ENCODE measurements at places on chromosomes 1 and 21.

- no peak for DNase-seq
These were observed at the start of gene SPSB1 for GRCh38 chr1:9292361-9293240. SPSB1 (plus strand) TSS chr1:9292894; CDS start chr1:9355892, 62,998 bp downstream.

GRCh38 chr1:15413563-15414444, 4.1 kb downstream of the EFHD2 start:
- no peak for DNase-seq

GRCh38 chr1:171122893-171123292, 32.2 kb downstream of the FMO3 start:
- DNase-seq: no peak

- DNase-seq: no peak
These were observed 31.3 kb downstream of the SLC2A1 start for GRCh38 chr1:42927274-42927841.

DNA sequence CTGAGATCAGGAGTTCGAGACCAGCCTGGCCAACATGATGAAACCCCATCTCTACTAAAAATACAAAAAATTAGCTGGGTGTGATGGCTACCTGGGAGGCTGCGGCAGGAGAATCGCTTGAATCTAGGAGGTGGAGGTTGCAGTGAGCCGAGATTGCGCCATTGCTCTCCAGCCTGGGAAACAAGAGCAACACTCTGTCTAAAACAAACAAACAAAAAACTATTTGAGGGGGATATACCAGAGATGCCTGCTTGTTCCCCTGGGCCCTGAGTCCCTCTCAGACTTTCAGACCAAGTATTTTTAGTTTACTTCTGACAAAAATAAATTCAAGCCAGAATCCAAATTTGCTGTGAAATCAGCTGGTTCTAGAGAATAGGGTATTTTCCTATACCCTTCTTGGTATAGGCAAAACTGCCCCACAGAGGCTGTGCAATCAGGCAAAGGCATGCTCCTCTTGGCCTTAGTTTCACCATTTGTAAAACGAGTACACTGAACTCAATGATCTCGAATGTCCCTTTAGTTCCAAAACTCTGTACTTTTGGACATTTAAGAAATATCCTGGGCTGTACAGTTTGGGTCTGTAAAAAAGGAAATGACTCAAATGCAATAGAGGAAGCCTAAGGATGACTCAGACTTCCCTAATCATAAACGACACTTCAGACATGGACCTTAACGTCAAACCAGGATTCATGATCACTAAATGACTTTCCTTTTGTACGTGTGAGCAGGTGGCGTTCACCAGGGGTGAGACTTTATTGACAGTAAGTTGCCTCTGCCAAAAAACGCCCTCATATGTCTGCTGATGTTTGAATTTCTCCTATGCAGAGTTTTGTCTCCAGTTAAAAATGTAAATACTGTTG, 16.1 kb downstream of the ENSA start:
- DNase-seq: no peak

GRCh38 chr1:214349781-214350180, 68.8 kb downstream of the SMYD2 start:
- DNase-seq: no peak

DNA sequence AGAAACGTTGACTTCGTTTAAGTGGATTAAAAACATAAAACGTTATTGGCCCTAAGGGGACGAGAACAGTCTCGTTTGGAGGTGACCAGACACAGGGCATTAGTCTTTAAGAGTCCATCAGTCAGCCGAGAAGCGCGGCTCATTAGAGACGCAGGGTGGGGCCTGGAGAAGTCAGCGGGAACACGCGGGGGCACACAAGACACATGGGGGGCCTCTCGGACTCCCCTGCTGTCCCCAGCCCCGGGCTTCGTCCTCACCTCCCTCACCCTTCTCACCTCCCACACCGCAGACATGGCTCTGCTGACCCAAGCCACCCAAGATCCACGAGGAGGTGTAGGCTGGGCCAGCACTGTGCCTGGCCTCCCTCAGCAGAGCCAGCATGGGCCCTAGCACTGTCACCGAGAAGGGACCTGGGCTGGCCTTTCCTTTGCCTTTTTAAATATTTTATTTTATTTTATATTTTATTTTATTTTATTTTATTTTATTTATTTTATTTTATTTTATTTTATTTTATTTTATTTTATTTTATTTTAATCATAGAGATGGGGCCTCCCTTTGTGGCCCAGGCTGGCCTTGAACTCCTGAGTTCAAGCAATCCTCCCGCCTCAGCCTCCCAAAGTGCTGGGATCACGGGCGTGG, 48.9 kb downstream of the MORN1 start:
- DNase-seq: no peak

DNA sequence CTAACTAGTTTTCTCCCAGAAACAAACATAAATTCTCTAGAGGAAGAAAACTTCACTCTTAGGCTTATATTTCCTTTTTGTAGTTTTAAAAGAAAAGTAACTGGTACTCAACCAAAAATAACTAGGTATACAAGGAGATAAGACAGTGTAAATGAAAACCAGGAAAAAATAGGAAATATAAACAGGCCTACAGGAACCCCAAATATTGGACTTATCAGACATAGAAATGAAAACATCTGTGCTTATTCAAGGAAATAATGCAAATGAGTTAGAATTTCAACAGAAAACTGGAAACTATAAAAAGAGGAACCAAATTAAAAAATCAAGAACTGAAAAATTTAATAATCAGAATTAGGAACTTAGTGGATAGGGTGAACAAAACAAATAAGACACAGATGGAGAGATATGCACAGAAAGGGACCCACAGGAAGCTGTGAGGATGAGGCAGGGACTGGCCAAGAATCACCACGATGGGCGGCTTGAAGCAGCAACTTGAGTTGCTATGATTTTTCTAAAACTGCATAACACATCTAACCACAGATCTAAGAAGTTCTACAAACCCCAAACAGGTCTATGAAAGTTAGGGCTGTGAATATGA, 67.5 kb upstream of the ACTRT2 start:
- no peak for DNase-seq

- no peak for DNase-seq
These were observed 789.7 kb upstream of the PRMT6 start for GRCh38 chr1:106266786-106267185.

- DNase-seq: no peak
These were observed 48.6 kb upstream of the COL6A1 start for GRCh38 chr21:45932922-45933502.

GRCh38 chr1:39139723-39140360, 64.7 kb upstream of the MACF1 start:
- no peak for DNase-seq

- no peak for DNase-seq
These were observed 173.7 kb downstream of the GABPA start for GRCh38 chr21:25908495-25908894.

DNA sequence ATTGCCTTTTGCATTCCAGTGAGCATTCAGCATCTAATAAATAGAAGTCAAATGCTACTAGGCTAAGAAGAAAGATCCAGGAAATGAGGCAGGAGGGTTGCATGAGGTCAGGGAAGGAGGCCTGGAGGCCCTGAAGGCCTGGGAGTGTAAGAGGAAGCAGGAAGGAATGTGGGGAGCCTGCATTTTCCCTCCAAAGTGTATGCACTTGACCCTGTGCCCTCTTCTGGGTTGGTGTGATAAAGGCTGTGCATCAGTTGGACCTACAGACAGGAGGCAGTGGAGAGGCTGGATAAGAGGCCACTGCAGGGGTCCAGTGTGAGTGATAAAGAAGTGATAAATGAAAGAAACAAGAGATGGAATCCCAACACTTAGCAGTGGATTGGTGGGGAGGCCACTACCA, 20.4 kb downstream of the KIAA1614 start:
- DNase-seq: no peak

DNA sequence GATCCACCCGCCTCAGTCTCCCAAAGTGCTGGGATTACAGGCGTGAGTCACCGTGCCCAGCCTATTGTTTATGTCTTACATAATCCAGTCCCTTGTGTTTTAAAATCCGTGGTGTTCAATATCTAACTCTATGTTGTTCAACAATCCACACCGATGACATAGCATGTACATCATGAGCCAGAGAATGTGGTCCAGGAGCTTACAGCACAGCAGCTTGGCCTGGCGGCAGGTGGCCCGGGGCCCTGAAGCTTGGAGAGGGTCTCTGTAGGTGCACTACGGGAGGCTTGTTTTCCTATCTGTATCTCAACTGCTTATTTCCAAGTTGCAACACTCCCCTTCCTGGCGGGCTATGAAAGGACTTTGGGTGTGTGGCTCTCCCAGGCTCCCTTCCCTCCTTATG, 138.4 kb downstream of the ADSS2 start:
- DNase-seq: no peak

- no peak for DNase-seq
These were observed at the start of gene FYB2 for GRCh38 chr1:56819387-56819899. FYB2 (minus strand) TSS chr1:56819404; CDS start chr1:56819290, 114 bp downstream.
